ENCODE measurements at places on chromosomes 5 and 9.

DNA sequence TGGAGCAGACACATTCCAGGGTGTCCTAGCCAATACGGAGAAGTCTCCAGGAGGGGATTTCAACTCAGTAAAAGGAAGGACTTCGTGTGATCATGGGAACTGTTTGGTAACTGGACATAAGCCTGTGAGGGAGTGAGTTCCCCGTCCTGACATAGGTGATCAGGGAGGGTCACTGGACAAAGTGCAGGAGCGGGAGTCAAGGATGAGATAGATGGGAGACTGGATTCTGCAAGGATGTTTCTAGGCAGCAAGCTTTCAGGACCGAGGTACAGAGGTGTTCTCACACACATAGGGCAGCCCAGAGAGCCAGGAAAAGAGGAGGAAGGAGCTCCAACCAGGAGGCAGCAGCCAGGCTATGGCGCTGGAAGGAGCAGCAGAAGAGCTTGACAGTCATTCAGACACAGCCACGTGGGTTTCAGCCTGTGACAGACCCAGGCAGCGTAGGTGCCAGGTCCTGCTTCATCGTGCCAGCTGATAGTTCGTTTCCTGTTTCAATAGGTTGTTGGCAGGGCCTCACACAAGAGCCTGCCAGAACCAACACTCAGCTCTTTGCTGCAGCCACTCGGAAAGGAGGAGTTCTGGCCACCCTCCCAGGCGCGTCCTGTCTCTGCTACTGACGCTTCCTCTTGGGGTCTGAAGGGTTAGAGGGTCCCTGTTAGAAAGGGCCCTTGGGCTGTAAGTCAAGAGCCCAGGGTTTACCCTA is 84.1 kb downstream of the AMBP start:
- no peak for DNase-seq

GRCh38 chr9:89418474-89418845 is 79.5 kb downstream of the SEMA4D start:
- DNase-seq: no peak

- DNase-seq: no peak
Observed at GRCh38 chr9:115777610-115778009, 376.0 kb upstream of the PAPPA start.

DNA sequence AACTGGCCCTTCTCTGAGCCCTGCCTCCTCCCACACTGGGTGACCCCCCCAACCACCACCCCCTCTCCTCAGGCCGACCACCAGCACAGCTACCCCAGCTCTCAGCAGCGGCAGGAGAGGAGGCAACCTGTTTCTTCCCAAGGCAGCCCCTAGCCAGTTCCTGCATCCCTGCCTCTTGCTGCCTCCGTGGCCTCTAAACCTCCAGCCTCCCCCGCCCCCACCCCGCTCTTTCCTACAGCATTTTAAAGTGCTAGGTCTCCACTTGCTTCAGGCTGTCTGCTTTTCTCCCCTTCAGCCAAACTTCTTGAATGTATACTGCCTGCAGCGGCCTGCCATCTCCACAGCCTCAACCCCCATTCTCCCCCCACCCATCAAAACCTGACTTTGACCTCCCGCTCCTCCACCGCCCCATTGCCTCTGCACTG is 135.6 kb downstream of the DAB2IP start:
- no peak for DNase-seq

DNA sequence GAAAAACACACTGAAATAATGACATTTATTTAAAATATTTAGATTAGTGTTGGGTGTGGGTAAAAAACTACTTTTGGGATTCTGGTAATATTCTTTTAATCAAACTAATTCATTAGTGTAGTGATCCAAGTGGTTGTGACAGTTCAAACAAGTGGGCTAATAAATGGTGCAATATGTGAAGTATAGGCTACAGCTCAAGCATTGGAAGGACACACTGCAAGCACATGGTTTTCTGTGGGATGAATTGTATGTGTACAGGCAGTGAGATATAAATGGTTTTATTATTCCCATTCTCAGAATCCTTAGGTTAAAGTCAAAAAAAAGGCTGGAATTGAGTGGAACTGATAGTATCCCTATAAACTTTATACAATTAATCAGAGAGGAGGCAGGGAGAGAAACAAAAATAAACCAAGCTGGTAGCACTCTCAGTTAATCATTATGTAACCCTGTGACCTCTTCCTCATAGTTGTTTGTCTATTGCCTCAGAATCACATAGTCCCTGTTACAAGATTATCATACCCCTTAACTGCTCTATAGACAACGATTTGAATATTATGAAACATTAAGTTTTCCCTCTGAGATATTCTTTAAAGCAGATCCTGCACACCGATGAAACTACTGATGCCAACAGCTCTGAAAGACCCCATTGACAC is 1755.4 kb upstream of the ACO1 start:
- DNase-seq: no peak

DNA sequence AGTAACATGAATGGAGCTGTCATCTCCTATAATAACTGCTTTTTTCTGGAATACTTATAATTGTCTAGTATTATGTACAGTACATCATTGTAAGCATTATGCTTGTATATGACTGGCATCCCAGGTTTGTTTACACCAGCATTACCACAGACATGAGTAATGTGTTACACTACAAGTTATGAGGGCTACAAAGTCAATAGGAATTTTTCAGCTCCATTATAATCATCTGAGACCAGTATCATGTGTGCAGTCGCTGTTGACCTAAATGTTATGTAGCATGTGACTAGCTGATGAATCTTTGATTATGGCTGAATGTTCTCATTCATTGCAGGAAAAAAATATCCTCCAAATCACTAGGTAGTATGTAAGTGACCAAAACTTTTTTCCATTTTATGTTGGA is 2.2 kb downstream of the ZCCHC9 start:
- DNase-seq: peak; percentile 84

DNA sequence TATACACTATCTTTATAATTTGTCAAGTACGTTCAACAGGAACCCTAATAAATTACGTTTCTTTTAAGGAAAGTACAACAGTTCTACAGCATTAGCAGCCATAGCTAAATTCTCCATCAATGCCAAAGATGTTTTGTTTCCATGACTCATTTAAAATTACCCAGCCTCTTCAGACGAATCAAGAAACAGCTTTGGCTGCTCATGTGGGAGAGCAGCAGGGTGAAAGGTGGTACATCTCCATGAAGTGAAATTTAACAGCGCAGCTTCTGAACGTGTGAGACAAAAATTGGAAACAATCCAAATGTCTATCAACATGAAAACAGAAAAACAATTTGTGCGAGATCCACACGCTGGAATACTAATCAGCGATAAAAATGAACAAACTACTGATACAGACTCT is 327.3 kb upstream of the CDH6 start:
- DNase-seq: no peak

DNA sequence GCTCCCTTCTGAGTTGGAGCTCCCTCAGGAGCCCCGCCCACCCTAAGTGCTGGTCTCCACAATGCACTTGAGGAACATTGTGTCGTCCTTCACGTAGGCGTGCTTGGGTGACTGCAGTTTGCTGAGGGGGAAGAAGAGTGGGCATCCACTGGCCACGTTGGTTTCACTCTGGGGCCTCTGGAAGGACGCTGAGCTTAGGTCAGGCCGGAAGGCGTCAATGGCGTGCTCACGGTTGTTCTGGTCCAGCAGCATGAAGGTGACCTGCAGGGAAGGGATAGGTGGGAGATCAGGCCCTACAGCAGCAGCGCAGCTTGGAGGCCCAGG is 21.7 kb downstream of the TRAF1 start:
- DNase-seq: no peak

GRCh38 chr5:110899566-110900412 is 161.0 kb downstream of the SLC25A46 start:
- DNase-seq: no peak

GRCh38 chr5:16935231-16936149 is 598 bp downstream of the MYO10 start:
- DNase-seq: no peak

GRCh38 chr9:123345567-123345955 is 10.4 kb upstream of the CRB2 start:
- no peak for DNase-seq

DNA sequence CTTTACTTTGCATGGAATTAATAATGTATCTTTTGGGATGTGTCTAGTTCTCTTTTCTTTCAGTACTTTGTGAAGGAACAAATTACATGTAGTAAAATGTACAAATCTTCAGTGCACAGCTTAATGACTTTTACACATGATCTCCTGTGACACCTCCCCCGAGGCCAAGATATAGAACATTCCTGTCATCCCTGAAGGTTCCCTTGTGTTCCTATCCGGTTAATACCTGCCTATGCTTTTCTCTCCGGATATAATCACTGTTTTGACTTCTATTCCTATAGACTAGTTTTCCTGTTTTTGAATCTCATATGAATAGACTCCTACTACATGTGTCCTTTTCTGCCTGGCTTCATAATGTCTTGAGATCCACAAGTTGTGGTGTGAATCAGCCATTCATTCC is 21.5 kb downstream of the STC2 start:
- DNase-seq: no peak

GRCh38 chr5:115751176-115751575 is 65.3 kb downstream of the CDO1 start:
- DNase-seq: no peak

All from non-pigmented ciliary epithelial cell (primary cell).